ENCODE measurements at places on chromosomes 11 and 22.

DNA sequence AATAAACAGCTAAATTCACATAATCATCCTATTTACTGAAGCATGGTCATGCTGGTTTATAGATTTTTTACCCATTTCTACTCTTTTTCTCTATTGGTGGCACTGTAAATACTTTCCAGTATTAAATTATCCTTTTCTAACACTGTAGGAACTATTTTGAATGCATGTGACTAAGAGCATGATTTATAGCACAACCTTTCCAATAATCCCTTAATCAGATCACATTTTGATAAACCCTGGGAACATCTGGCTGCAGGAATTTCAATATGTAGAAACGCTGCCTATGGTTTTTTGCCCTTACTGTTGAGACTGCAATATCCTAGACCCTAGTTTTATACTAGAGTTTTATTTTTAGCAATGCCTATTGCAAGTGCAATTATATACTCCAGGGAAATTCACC lies 10.7 kb downstream of the RAG1 start:
- no peak for DNase-seq
- H3K36me3 ChIP-seq: no peaks in the 10 kb centered on the region
- H3K27me3 ChIP-seq: no peaks in the 10 kb centered on the region
- H3K4me3 ChIP-seq: no peak overlapping the region

GRCh38 chr11:18526130-18526520 lies 617 bp downstream of the TSG101 start:
- H3K4me1 ChIP-seq: peaks cover 27% of the 10 kb centered on the region
- H3K36me3 ChIP-seq: peaks cover 15% of the 10 kb centered on the region
- DNase-seq: no peak
- H3K4me3 ChIP-seq: peak overlapping the region; percentile 90

- H3K27ac ChIP-seq: peak overlapping the region; percentile 67
- DNase-seq: no peak
- H3K27me3 ChIP-seq: no peaks in the 10 kb centered on the region
- peaks cover 64% of the 10 kb centered on the region for H3K4me1 ChIP-seq
These were observed 1.2 kb downstream of the SLCO2B1 start for GRCh38 chr11:75152090-75152489.

- H3K36me3 ChIP-seq: no peaks in the 10 kb centered on the region
- H3K27me3 ChIP-seq: no peaks in the 10 kb centered on the region
- H3K27ac ChIP-seq: no peak overlapping the region
These were observed 509.9 kb downstream of the NTM start for GRCh38 chr11:131880316-131880715.

DNA sequence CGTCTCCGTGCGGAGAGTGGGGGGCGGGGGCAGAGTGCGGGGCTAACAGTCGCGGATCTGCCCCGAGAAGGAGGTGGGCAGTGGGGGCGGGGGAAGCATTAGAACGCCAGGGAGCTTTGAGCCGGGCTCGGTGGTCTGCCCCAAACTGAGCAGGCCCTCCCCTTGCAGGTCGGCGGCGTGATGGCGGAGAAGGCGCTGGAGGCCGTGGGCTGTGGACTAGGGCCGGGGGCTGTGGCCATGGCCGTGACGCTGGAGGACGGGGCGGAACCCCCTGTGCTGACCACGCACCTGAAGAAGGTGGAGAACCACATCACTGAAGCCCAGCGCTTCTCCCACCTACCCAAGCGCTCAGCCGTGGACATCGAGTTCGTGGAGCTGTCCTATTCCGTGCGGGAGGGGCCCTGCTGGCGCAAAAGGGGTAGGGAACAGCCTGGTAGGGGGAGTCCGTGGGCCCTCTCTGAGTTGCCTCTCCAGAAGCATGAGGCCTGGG lies 979 bp downstream of the ABCG4 start:
- H3K4me1 ChIP-seq: peaks cover 9% of the 10 kb centered on the region
- H3K4me3 ChIP-seq: peak overlapping the region; percentile 68
- DNase-seq: no peak
- H3K27ac ChIP-seq: no peak overlapping the region
- H3K27me3 ChIP-seq: peaks cover 35% of the 10 kb centered on the region

GRCh38 chr22:22520667-22521602 lies 865 bp upstream of the ZNF280A start:
- H3K27me3 ChIP-seq: peaks cover 10% of the 10 kb centered on the region
- no peaks in the 10 kb centered on the region for H3K36me3 ChIP-seq
- no peaks in the 10 kb centered on the region for H3K4me1 ChIP-seq
- no peak for DNase-seq

GRCh38 chr11:111797145-111797581 lies 31.0 kb upstream of the PPP2R1B start:
- no peaks in the 10 kb centered on the region for H3K4me1 ChIP-seq
- H3K27ac ChIP-seq: no peak overlapping the region
- no peak overlapping the region for H3K4me3 ChIP-seq
- H3K27me3 ChIP-seq: no peaks in the 10 kb centered on the region

GRCh38 chr11:70577258-70577603 lies 178.9 kb downstream of the CTTN start:
- no peaks in the 10 kb centered on the region for H3K27me3 ChIP-seq
- H3K27ac ChIP-seq: no peak overlapping the region
- no peak for DNase-seq
- no peak overlapping the region for H3K4me3 ChIP-seq
- H3K4me1 ChIP-seq: peaks cover 4% of the 10 kb centered on the region

- H3K4me3 ChIP-seq: no peak overlapping the region
- H3K36me3 ChIP-seq: peaks cover 43% of the 10 kb centered on the region
- DNase-seq: no peak
- peak overlapping the region; percentile 31 for H3K27ac ChIP-seq
These were observed 11.7 kb downstream of the CXCR5 start for GRCh38 chr11:118895093-118896039.

- H3K4me3 ChIP-seq: peak overlapping the region; percentile 99
- peaks cover 30% of the 10 kb centered on the region for H3K36me3 ChIP-seq
- H3K27ac ChIP-seq: peak overlapping the region; percentile 93
- peaks cover 23% of the 10 kb centered on the region for H3K4me1 ChIP-seq
- DNase-seq: no peak
These were observed 791 bp downstream of the EI24 start for GRCh38 chr11:125569915-125570621.

DNA sequence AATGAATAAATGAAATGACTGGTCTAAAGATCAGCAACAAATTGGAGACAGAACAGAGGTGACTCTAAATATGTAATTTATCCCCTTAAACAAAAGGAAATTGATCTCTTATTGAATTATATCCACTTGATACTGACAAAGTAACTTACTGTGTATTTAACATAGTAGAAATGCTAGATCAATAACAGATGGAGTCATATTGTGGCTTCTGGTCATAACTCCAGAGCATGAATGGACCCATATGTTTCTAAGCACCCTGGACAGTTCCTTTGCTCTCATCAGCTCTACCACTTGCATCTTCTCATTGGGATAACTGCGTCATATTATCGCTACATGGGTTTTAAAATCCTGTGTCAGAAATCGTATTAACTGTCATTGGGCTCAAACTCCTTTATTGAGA lies 222.3 kb downstream of the ETS1 start:
- DNase-seq: no peak
- no peak overlapping the region for H3K4me3 ChIP-seq
- peaks cover 8% of the 10 kb centered on the region for H3K4me1 ChIP-seq
- no peaks in the 10 kb centered on the region for H3K27me3 ChIP-seq

DNA sequence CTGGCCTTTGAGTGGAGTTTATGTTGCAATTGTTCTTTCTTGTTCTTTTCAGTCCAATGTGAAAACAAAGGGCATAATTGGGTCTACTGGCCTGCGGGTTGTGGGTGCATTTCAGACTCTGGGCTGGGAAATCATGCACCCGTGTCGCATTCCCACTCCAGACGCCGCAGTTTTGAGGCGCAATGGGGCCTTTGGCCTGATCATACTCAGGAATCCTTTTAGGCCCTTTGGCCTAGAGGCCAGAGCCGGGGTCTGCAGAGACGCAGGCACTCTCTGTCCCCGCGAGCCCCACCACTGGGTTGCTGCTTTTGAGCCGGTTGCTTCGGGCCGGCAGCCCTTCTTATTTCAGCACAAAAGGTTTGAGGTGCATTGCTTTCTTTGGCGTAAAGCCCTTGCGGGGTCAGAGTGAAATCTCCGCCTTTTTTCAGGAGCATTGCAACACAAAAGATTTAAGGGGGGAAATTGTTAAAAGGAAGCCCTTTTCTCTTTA lies 48.4 kb upstream of the DBX1 start:
- peaks cover 52% of the 10 kb centered on the region for H3K27me3 ChIP-seq
- DNase-seq: no peak
- no peak overlapping the region for H3K27ac ChIP-seq
- H3K4me3 ChIP-seq: no peak overlapping the region

DNA sequence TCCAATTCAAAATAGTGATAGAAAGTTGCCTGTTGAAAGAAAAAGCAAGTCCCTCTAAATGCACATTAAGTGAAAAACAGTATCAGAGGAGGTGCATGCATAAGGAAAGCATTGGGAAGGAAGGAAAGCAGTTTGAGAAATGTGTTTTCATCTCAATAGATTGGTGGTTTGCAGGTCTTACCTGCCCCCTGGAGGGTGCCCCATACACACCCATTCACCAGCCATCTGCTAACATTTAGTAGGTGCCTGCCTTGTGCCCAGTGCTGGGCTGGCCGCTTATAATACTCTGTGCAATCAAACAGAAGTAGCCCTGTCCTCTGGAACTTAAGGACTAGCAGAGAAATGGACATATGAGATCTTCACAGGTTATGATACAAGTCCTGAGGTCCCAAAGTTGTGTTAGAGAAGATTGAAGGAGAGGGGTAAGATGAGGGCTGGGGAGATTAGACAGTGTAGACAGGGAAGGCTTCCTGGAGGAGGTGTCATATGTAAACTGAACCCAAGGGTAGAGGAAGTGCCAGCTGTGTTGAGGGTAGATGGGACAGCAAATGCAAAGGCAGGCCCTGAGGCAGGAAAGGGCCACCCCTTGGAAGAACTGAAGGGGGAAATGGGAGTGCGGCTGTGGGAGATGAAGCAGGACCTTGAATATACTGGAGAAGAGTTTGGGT lies 184.2 kb downstream of the MN1 start:
- peaks cover 34% of the 10 kb centered on the region for H3K27me3 ChIP-seq
- no peak overlapping the region for H3K27ac ChIP-seq
- no peak for DNase-seq
- H3K4me3 ChIP-seq: no peak overlapping the region
- H3K4me1 ChIP-seq: no peaks in the 10 kb centered on the region
- H3K36me3 ChIP-seq: no peaks in the 10 kb centered on the region

DNA sequence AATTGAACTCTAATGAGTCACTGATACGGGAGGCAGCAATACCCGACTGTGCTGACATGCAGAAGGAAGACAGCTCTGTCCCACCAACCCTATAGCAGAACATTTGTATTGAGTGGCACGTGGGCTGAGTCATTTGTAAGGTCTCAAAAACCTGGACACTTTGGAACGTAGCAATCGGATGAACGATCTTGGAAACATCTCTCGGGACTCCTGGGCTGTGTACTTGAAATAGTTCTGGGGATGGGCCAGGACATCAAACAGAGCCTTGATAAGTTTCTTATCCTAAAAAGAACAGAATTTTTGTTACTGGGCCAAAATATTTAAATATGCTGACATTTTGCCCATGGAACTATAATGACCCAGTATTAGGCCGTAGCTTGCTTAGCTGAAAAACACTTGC lies 17.1 kb upstream of the NRIP3 start:
- no peak overlapping the region for H3K4me3 ChIP-seq
- no peak for DNase-seq
- no peaks in the 10 kb centered on the region for H3K36me3 ChIP-seq
- no peaks in the 10 kb centered on the region for H3K27me3 ChIP-seq
- H3K27ac ChIP-seq: no peak overlapping the region

Measured in lower lobe of right lung (tissue), 2 donors.